ENCODE measurements at places on chromosomes 16 and 17.
A peak's percentile ranks its signal among the peaks of the same experiment; 100 is the strongest.

DNA sequence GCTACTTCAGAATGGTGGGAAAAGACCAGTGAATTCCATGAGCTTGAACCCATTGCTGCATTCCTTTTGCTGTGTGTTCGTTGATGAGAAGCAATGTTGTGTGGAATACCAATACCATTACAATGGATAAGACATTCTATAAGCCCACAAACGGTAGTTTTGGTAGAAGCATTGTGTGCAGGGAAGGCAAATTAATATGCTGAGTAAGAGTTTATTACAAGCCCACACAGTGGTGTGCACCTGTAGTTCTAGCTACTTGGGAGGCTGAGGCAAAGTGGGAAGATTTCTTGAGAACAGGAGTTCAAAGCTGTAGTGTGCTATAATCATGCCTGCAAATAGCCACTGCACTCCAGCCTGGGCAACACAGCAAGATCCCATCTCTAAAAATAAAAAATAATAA is 19.9 kb upstream of the TENT4B start:
- no peak for DNase-seq

GRCh38 chr17:80364091-80364691 is 50.8 kb upstream of the ENDOV start:
- DNase-seq = peak; percentile 21

- no peak for DNase-seq
Measured at GRCh38 chr16:11023262-11024039, 79.1 kb downstream of the CLEC16A start.

- DNase-seq = peak; percentile 10
Measured at GRCh38 chr16:24508614-24509013, 30.8 kb upstream of the RBBP6 start.

DNA sequence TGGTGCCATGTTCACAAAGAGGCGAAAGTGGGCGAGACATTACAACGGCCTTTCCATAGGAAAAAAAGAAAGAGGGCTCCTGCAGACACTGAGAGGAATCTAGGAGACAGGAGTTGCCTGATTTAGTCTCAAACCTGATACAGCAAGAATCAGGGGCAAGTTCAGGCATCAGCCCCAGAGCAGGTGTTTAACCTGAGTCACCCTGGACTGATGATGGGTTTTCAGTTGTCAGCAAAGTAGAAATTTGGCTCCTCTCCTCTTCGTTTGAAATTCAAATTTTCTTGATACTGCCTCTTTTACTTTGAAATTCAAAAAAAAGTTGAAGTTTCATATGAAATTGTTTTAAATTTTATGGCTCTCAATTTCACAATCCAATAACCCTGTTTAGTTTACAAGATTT is 189.5 kb downstream of the ABCC12 start:
- peak; percentile 5 for DNase-seq

GRCh38 chr17:58870747-58871146 is 115.1 kb downstream of the PPM1E start:
- no peak for DNase-seq

GRCh38 chr17:47802341-47803022 is 19.1 kb downstream of the OSBPL7 start:
- peak; percentile 83 for DNase-seq

DNA sequence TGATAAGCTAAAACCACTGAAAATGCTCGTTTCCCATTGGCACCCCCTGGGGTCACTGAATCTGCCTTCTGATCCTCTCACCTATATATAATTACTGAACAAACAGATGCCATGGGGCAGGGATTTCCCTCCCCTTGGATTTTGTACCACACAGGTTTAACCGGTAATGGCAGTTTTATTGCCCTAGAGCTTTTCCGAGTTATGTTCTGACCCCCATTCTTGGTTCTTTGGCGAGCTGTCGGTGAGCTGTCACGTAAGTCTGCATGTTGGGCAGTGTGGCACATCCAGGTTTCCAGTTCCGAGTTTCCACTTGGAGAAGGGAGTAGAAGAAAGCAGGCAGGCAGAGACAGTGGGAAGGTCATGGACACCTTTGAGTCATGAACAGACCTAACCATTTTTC is 7.1 kb downstream of the TMEM97 start:
- DNase-seq = no peak

DNA sequence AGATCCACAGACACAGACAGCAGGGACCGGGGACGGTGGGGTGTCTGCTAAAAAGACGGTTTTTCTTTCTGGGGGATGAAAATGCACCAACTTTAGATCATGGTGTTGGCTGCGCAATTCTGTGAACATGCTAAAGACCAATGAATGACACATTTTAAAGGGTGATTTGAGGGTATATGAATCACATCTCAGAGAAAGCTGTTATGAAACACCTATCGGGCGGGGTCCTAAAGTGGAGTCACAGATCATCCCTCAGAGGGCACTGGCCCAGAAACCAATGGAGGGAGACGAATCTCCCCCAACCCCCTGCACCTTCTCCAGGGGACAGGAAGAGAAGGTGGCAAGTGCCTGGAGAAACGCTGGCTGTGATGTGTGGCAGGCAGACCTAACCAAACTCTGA is 26.0 kb downstream of the KLHDC4 start:
- DNase-seq = no peak

DNA sequence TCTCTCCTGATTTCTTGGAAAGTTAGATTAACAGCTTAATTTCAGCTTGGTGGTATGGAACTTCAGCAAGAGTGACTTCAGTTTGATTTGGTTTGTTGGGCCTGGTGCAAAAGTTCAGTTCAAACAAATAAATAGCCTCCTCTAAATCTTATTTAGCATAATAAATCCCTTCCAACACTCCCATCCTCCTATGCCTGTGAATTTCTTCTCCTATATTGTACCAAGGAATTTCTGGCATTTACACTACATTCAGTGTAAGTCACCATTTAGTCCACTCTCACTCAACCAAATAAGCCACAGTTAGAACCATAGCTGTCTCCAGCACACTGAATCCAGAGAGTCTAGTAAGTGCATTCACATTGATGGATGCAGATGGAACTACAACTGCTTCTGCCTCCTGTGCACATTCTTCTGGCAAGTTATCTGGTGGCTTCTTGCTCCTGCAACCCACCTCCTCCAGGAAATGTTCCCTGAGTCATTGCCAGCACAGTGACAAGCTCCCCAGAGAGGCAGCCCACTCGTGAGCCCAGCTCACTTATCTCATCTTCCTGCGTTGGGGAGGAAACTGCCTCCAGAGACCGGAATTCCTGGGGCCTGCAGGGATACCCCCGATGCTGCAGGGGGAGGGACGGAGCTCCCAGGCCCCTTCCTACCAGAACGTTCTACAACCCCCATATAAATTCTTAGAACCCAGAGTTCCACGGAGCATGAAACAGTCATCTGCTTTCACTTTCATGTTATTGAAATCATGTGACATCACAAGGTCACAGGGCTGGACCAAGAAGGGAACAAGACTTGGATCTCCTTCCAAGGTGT is 318.3 kb downstream of the PHKB start:
- no peak for DNase-seq

- DNase-seq = no peak
Measured at GRCh38 chr17:76515274-76515949, 14.2 kb upstream of the RHBDF2 start.

- no peak for DNase-seq
Measured at GRCh38 chr16:21565861-21566669, 33.3 kb upstream of the METTL9 start.

GRCh38 chr16:22330326-22330725 is 33.1 kb downstream of the POLR3E start:
- DNase-seq = no peak

GRCh38 chr17:9350080-9350479 is 225.5 kb downstream of the STX8 start:
- DNase-seq = no peak

GRCh38 chr16:27463741-27464591 is 62.0 kb downstream of the IL21R start:
- no peak for DNase-seq

GRCh38 chr16:67430977-67431774 is at the start of gene HSD11B2:
HSD11B2 (plus strand) TSS chr16:67431121; CDS start chr16:67431249, 128 bp downstream.
- peak; percentile 48 for DNase-seq

GRCh38 chr17:19346351-19347255 is 15.9 kb downstream of the B9D1 start:
- peak; percentile 88 for DNase-seq

GRCh38 chr16:8718851-8719680 is 44.6 kb downstream of the ABAT start:
- no peak for DNase-seq

- no peak for DNase-seq
Measured at GRCh38 chr17:82924812-82925211, 85.0 kb upstream of the ZNF750 start.

DNA sequence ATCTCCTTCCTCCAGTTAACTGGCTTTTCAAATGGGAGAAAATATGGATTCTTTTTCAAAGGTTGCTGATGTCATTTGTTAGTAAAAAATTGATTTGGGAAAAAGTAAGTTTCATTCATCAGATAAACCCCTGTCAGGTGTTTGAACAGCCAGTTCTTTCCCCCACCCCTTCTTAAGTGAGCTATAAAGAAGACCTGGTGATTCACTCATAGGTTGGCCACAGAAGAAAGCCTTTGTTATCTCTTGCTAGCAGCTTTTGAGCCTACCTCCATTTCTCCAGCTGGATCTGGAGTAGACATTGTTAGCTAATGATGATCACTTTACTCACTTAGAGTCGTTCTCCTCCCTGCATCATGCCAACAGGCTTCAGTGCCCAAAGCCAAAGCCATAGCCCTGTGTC is 63.0 kb downstream of the NLK start:
- no peak for DNase-seq

- DNase-seq = peak; percentile 15
Measured at GRCh38 chr16:84700446-84701300, 873 bp downstream of the USP10 start.

DNA sequence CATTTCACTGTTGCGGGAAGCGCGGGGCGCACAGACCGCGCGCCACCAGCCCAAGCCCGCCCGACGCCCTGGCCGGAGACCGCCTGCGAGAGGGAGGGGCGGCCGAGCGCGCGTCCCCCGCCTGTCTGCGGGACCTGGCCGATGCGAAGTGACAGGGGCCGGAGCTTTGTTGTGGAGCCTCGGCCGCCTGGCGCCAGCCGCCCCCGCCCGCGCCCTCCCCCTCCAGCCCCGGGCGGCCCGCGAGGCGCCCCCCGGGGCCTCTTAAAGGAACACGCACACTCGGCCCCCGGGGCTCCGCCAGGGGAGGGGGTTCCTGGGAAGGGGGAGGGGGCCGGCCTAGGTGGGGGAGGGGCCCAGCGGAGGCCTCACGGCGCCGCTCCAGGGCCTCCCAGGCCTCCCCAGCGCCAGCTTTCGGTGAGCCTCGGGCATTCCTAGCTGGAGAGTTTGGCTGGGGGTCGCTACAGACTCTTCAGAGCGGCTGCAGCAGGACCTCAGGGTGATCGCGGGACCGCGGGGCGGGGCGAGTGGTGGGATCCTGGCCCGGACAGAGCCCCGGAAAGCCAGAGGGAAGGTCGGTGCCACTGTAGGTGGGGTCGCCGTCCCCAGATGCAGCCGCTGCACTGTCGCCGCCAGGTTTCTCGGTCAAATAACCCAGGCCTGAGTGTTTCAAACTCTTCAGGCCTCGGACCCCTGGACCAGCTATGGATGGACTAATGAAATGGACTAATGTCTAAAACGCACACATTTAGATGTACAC is 2.4 kb upstream of the TBX2 start:
- DNase-seq = no peak

- no peak for DNase-seq
Measured at GRCh38 chr16:21336231-21336630, 58.1 kb upstream of the CRYM start.

DNA sequence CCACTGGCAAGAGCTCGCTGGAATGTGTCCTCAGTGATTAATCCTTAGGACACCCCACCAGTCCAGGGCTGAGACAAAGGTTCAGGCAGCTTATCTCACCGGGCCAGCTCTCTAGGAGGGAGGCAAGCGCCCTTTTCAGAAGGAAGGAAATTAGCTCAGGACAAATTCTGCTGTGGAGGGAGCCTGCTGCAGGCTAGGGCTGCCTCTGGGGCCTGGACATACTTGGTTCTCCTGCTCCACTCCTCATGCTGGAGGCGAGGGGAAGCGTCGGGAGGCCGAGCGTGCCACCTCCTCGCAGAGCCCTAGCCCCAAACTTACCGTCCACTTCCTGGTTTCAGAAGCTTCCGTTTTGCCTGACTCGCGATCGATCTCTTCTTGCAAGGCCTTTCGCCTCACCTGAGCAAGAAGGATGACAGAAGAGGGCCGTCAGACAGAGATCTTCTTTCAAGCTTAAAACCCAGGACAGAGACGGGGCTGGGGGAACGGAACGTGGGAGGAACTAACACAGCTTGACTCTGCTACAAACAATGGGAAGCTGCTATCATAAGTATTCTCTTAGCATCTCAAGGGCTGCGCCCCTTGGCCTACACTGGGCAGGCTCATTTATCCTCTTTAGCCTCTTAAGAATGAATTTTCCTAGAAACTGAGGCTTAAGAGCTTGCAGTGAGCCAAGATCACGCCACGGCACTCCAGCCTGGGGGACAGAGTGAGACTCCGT is 7.7 kb downstream of the KNOP1 start:
- DNase-seq = no peak

DNA sequence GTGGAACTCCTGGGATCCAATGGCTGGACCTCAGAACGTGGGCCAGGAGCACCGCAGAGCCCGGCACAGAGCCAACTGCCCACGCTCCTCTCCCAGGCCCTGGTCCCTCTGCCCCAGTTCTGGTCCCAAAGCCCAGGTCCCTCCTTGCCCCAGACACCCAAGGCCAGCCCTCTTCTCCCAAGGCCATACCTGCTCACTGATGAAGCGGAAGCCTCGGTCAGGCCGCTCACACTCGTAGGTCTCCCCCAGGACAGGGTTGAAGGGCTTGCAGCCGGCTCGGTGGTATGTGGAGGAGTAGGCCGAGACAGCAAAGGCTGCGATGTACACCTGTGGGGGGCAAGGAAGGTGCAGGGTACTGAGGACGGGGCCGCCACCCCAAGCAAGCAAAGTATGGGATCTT is 8.5 kb downstream of the OSBPL7 start:
- DNase-seq = no peak

GRCh38 chr17:79398441-79398840 is 212.4 kb downstream of the RBFOX3 start:
- DNase-seq = no peak

GRCh38 chr17:40554646-40555295 is 10.5 kb downstream of the CCR7 start:
- no peak for DNase-seq

- no peak for DNase-seq
Measured at GRCh38 chr16:4328782-4329775, 13.2 kb downstream of the GLIS2 start.

DNA sequence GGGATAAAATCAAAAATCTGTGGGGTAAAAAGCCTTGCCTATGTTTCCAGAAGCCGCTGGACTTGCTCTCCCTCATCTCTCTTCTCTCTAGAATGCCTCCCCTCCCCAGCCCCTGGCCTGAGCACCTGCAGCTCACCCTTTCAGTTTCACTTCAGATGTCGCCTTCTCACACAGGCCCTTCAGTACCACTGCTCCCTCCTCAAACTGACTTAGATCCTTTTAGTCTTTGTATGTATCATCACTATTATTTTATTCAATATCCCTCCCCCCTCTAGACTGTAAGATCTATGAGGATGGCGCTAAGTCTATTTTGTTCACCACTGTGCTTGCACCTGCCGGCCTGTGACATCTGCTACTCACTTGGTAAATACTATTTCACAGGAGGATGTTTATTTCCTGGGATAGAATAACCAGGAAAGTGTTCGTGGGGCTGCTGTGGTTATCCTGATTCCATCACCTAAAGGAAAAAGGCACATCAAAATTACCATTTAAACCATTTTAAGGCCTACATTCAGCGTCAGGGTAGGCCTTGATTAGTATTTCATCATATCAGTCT is 122.3 kb downstream of the MRTFB start:
- peak; percentile 8 for DNase-seq

- DNase-seq = no peak
Measured at GRCh38 chr17:83119987-83120864, 40.8 kb downstream of the METRNL start.

- DNase-seq = no peak
Measured at GRCh38 chr16:85231959-85232358, 119.7 kb upstream of the CIBAR2 start.
